ENCODE measurements at places on chromosomes 12 and 14. TPM values are rescaled to one million over a fixed set of nuclear protein-coding genes. Genes with fewer than 3 reads are reported as not detected.

- no peak for DNase-seq
Measured at GRCh38 chr12:31506515-31507306, 84.2 kb downstream of the DENND5B start.

DNA sequence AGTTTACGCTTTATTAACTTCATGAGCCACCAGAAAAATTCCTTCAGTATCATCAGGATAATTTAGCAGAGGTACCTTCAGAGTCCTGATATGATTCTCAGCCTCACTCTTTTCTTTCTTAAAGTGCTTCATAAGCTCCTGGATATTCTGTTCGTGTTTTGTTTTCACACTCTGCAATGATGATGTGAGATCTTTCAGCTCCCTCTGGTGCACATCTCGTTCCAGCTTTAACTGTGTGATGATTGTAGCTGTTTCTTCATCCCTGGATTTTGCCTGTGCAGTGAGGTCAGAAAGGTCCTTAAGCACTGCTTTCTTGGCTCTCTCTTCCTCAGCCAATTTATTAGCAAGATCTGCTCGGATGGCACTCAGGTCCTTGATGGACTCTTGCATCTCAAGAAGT is 156.7 kb downstream of the CEP128 start:
- no peak for DNase-seq

DNA sequence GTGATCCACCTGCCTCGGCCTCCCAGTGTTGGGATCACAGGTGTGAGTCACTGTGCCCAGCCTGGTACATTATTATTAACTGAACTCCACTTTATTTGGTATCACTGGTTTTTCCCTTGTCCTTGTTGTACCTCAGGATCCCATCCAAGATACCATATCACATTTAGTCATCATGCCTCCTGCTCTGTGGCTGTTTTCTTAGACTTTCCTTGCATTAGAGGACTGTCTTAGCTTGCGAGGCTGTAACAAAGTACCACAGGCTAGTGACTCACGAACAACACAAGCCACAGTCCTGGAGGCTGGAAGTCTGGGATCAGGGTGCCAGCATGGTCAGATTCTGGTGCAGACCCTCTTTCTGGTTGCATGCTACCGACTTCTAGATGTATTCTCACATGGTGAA is 12.2 kb downstream of the KLC1 start:
- no peak for DNase-seq

DNA sequence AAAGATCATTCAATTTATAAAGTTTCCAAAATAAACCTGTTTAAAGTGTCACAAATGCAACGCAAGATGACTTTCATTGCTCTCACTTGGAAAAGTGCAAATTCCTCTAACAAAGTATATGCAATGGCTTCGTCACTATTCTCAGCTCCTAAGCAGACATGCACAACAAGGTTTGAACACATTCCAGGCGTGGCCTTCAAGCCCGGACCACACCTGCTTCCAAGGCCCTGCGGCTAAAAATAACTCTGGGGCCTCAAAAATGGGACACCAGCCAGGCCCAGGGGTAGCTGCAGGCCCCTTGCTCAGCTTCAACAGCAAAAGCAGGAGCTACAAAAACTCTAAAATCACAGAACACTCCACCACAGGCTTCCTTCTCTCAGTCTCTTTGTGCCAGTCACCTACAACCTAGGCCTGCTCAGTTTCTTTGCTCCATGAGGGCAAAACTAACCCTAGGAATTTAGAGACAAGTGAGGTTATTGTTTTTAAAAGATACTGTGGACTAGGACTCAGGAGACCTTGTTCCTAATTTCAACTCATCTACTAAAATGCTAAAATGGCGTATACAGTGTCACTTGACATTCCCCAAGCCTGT is 29.3 kb downstream of the DUSP16 start:
- DNase-seq: peak; percentile 46

GRCh38 chr12:105271364-105271763 is 35.4 kb upstream of the APPL2 start:
- DNase-seq: no peak

TEX52 gene
- total RNA-seq: not detected

PELI2 gene
- 19.5 TPM for total RNA-seq

GUCY2C gene
- total RNA-seq: not detected

TMTC1 gene
- total RNA-seq: 0.17 TPM

All from Calu3 (cell line).